ENCODE measurements at places on chromosomes 5 and 9. TPM values are rescaled to one million over a fixed set of nuclear protein-coding genes. Genes with fewer than 3 reads are reported as not detected.

DNA sequence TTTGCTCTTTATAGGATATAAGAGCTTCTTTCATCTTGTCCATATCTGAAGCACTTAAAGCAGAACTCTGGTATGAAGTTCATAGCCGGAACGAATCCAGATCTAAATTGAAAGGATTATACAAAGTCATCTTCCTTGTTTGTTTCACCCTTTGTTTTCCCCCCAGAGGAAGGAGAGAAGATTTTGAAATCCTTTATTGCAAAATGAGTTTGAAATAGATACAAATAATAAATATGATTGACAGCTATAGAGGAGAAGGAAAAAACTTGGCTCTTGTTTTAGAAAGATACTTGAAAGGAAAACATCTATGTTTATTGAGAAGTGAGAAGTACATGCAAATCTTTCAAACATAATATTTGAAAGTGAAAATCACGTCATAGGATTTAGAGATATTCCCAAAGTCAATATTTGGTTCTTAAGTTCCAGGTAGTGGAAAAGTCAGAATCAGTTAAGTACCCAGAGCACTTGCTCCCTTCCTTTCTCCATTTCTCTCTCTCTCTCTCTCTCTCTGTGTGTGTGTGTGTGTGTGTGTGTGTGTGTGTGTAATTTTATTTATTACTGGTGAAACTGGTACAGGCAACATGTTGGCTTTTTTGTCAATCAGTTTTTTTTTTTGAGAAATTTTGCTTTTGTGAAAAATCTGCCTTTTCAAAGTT, 27.2 kb downstream of the PAM start:
- no peak for DNase-seq

DNA sequence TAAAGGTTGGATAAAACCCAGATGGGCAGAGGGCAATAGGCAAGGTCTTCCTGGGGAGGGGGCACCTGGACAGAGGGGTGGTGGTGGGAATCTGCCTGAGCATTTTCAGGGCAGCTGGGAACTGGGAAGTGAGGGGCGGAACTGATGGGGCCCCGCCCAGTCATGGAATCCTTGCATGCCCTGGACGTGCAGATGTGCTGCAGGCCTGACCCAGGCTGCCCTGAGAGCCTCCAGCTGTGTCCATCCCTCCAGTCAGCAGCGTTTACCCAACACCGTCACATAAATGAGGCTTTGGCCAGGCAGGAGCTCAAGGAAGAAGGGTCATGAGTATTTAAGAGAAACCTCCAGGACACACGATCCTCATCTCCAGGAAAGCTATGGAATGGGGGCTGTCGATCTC, 70.3 kb downstream of the DAB2IP start:
- no peak for DNase-seq

IL4 gene
- not detected for total RNA-seq

DNA sequence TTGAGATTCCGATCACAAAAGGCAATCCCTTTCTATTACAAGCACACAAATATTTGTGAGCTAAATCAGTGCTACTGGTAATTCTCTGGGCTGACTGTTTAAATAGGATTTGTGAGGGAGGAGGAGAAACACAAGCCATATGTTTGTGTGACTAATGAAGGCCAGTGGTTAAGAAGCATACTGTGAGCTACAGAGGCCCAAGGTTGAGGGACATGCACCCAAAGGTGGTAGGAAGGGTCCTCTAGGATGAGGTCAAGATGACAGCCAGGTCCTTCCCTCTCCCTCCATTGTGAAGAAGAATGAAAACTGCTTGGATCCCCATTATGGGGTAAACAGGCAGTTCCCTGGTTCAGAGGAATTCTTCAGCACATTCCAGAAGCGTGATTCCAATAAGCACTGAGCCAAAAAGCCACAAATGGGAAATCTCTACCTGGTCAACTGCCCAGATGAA, 83.9 kb downstream of the SPOCK1 start:
- DNase-seq: no peak

CDO1 gene
- total RNA-seq: 158 TPM

- no peak for DNase-seq
Measured at GRCh38 chr5:122951658-122952057, 84.9 kb downstream of the PPIC start.

SLC1A3 gene
- total RNA-seq: 4.7 TPM

SPTLC1 gene
- 16.8 TPM for total RNA-seq

GPX3 gene
- 869 TPM for total RNA-seq

GRCh38 chr5:170306381-170306831, 8.8 kb upstream of the LCP2 start:
- DNase-seq: no peak

Measured in right lobe of liver (tissue), 6 donors.